ENCODE measurements at places on chromosomes 3 and 15. TPM values are rescaled to one million over a fixed set of nuclear protein-coding genes. Genes with fewer than 3 reads are reported as not detected.

- no peak for DNase-seq
Observed at GRCh38 chr15:78730955-78731354, 80.3 kb downstream of the ADAMTS7 start.

GRCh38 chr3:192833177-192833890 is 84.3 kb downstream of the MB21D2 start:
- DNase-seq = no peak

DNA sequence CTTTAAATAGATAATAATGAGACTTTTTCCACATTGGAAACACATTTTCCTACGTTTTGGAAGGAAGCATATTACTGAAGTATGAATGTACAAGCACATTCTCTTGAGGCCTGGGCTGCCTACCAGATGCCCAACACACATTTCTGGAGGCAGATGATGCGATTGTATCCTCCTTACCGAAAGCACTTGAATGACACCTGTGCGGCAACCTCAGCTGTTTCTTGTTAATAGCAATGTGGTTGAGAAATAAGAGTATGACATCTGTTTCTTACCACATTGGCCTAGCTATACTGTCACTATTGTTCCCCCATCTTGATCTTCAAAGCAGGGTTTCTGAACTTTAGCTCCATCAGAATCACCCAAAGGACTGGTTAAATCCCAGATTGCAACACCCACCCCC is 84.8 kb downstream of the ARPP21 start:
- no peak for DNase-seq

- no peak for DNase-seq
Observed at GRCh38 chr15:90774731-90775514, 57.8 kb downstream of the BLM start.

- no peak for DNase-seq
Observed at GRCh38 chr15:88894819-88895767, at the start of gene HAPLN3. Gene HAPLN3 (minus strand): TSS chr15:88895544. CDS start chr15:88887298, 8,246 bp downstream.

- DNase-seq = no peak
Observed at GRCh38 chr3:112136959-112137693, 4.1 kb upstream of the GCSAM start.

- no peak for DNase-seq
Observed at GRCh38 chr3:171000281-171000680, 26.2 kb downstream of the SLC2A2 start.

EID1 gene
- 84.0 TPM for total RNA-seq

DNA sequence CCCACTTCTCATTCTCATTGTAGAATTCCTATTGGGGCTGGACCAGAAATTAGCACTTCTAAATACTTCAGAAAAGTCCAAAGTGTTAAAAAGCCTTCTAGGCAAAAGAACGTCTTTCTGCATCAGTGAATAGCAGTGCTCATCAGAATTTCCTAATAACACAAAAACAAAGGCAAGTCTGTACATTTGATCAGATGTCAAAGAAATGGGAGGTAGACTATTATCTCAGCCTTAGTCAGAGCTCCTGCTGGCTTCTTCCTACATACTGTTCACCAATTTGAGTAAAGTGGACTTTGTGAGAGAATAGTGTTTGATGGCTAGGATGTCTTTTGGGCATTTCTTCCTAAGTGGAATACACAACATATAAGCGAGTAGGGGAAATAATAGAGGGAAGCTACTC is 48.7 kb downstream of the FOXB1 start:
- DNase-seq = no peak

CHRM5 gene
- total RNA-seq = not detected

DNA sequence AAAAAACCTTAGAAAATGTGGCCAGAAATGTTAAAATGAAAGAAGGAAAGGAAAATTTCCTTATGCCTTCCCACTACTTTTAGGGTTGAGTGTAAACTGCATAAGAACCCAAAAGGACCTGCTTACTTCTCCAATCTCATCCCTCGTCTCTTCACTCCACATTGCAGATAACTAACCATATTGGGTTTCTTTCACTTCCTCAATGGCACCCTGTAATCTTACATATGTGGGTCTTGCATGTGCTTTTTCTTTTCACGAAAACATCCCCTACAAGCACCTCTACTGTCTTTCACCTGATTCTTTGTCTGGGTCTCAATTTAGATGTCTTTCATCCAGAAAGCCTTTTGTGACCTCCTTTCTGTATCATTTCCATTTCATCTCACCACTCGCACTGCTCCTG is 23.1 kb downstream of the EOMES start:
- no peak for DNase-seq

Data from lower lobe of right lung (tissue), 2 donors.